ENCODE measurements at places on chromosomes 4 and X.

DNA sequence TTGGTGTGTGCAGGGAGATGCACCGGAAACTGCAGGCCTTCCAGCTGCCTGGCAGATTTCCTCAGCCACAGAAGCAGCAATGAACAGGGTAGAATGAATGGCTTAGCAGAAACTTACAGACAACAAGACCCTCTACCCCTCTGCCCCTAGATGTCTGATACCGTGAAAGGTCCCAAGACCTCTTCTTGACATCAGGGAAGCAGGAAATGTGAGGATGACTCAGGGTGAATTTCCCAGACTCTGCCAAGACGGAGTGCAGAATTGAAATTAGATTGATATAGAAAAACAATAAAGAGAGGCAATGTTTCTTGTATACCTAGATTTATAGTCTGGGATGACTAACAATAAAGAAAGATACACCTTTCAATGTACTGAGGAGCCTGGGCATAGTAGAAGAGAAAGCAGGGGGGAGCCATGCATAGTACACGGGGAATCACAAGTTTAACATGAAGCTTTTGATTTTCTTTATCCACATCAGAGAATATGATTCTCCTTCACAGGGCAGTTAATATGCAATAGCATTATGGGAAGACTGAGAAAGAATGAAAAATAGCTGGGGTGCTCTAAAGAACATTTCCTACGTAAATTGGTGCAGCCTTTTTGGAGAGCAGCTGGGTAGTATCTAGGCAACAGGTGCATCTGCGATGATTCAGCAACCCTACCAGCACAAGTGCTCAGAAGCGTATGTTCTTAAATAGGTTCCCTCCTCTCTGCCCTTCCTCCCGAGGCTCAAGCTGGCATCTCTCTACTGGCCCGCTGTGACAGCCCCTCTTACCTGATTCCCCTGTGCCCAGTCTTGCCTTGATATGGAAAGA, 18.3 kb upstream of the CXCR3 start:
- no peak for DNase-seq

DNA sequence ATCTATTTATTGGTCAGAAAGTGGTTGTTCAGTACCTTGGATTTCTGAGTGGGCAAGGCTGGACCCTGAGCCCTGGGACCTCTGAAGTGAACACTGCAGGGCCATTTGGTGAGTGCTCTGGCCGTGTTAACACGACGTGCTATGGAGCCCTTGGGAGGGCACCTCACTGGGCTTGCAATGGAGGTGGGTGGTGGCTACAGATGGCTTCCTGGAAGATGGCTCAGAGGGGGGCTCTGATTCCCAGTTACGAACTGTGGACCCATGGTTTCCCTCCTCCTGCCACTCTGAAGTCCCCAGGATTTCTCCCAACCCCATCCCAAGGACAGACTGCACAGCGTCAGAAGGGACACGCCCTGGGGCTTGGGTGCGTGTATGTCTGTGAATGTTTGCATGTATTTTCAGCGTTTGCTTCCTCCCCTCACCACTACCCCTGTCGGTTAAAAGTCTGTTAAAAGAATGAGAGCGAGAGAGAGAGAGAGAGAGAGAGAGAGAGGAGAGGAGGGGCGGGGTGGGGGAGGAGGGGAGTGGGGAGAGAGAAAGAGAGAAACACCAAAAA, 3.7 kb upstream of the RHOH start:
- no peak for DNase-seq

GRCh38 chr4:129514852-129515251, 418.9 kb downstream of the C4orf33 start:
- no peak for DNase-seq

- DNase-seq = no peak
These were observed 72.5 kb downstream of the QRFPR start for GRCh38 chr4:121308328-121308663.

DNA sequence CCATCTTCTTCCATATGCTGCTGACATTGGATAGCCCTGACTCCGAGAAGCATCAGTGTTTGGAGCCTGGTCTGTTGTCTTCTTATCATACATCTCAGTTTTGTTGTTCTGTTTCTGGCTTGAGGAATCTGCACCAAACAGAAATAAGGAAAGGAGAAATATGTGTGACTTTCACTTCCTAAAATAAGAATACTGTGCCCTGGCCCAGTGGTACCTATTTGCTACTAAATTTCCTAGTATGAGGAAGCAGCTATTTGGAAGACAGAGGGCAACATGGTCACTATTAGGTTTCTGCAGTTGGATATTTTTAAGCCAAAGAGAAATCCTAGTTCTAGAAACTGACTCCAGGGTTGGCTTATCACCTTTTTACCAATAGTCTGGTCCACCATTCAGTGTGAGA, 16.8 kb downstream of the CT47C1 start:
- no peak for DNase-seq

DNA sequence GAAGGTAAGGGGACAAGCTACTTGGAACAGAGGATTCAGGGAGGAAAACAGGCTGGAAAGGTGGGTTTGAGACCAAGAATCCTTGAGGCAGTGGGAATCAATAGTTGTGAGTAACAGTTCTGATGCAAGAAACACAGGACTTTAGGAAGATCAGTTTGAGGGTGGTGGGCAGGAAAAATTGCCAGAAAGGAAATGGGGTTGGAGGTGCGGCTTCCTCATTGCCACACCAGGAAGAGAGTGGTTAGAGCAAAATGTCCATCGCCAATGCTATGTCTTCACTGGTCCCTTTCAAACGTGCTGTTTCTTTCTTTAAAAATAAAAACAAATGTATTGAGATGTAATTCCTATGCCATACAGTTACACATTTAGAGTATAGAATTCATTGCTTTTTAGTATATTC, 57.1 kb upstream of the NOCT start:
- no peak for DNase-seq

- no peak for DNase-seq
These were observed 432.6 kb downstream of the INPP4B start for GRCh38 chr4:142413485-142413884.

- no peak for DNase-seq
These were observed 49.5 kb downstream of the RPGR start for GRCh38 chrX:38277802-38278201.
